ENCODE measurements at places on chromosomes 13 and 19.

DNA sequence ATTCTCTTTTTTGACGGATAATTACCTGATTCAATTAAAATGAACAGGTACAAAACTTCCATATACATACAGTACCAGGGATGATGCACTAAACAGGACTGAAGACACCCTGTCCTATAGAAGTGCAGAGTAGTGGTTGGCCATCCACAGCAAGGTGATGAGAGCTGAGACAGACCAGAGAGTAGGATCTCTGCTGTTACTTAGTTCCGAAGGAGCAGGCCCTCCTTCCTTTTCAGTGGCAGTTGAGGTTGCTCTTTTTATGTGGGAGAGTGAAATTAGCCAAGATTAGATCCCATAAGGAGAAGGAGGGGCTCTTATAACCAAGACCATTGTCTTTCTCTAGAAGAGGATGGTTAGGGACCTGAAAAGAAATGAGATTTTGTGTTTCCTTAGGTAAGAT, 4.0 kb downstream of the PDS5B start:
- no peak for DNase-seq

DNA sequence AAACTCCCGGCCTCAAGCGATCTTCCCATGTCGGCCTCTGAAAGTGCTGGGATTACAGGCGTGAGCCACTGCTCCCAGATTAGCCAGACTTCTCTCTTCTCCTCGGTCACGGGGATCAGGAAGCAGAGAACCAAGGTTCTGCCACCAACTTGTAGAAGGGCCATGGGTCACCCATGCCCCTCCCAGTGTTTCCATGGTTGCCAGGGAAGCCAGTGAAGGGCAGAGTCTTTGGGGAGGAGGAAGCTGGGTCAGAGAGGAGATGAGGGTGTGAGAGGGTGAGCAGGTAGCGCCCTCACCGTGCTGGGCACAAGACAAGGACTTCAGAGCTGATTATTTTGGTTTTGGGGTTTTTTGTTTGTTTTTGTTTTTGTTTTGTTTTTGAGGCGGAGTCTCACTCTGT, 77.1 kb downstream of the GNG7 start:
- no peak for DNase-seq

GRCh38 chr13:101795025-101795424, 342.6 kb downstream of the ITGBL1 start:
- no peak for DNase-seq

DNA sequence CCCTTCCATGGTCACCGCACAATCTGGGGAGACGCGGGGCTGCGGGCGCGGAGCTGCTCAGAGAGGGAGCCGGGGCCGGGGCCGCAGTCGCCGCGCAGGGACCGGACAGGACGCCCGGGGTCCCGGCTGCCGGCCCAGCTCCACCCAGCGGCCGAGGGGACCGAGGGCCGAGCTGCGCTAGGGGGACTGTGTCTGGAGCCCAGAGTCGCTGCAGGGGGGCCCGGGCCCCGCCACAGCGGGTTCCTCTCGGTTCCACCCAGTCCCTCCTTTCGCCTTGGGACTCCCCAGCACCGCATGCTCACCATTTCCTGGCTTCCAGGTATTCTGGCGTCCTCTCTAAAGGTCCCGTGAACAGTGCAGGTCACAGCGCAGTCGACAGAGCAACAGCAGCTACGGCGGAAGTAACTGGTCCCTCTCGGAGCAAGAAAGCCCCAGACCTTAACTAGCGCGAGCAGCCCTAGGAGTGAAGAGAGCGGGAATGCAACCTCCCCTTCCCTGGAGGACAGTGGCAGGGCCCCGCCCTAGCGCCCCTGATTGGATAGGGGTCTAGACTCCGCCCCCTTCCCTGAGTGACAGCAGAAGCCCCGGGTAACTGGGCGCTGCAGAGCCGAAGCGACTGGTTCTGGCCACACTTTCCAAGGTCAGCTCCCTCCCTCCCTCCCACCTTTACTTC, at the start of gene ZNF878:
Gene ZNF878 (minus strand): TSS at position 465 of the 673 bp plus-strand sequence. CDS start 160 bp downstream, at position 305.
- no peak for DNase-seq

DNA sequence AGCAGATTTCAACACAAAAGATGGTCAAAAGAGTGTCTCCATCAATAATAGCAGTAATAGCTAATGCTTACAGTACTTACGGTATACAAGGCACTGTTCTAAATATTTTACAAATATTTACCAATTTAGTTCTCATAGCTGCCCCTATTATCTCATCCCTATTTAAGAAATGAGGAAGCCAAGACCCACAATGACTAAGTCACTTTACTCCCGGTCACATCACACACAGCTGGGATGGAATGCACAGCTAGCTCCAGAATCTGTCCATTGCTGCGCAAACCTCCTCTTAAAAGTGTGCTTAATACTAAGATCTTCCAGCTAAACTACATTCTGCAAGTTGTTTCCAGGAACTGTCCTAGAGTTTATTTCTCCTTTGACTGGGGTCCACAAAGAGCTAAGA, 63.4 kb downstream of the RAP2A start:
- no peak for DNase-seq

GRCh38 chr19:1935484-1936208, 5.3 kb upstream of the CSNK1G2 start:
- DNase-seq, result no peak

DNA sequence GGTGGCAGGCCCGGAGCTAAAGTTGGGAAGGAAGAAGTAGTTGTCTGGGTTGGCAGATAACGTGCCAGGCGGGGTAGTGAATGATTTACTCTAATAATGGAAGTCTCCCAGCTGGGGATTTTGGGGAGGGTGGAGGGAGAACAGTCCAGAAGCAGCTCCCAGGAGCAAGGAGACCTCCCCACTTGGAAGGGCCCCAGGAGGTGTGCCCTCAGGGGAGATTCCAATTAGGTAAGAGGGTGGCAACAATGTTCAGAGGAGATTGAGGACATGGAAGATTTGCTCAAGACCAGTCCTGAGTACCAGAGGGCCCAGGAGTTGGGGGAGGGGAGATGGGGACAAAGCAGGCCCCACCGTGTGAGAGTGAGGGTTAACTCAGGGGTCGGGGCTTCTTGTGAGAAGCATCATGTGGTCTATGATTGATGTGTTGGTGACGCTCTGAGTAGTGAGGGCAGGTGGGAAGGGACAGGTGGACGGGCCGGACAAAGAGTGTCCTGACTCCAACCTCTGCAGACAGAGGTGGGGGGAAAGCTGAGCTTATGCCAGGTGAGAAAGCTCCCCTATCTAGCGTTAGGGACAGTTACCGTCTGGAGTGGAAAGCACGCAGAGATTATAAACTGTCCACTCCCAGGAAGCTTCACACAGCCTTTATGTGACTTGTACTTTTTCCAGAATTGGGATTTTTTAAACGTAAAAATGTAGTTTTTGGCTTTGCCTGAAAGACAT, 3.5 kb downstream of the SPINT2 start:
- DNase-seq, result no peak

DNA sequence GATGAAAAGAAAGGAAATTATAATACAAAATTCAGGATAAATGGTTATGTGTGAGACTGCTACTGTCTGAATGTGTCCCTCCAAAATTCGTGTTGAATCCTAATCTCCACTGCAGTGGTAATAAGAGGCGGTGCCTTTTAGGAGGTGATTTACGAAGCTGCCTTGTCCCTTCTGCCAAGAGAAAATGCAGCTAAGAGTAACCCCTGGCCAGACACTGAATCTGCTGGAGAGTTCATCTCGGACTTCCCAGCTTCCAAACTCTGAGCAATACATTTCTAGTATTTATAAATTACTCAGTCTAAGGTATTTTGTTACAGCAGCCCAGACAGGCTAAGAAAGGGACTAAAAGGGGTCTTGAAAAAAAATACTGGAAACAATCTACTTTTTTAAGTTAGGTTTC, 152.6 kb downstream of the KLF12 start:
- DNase-seq, result no peak

DNA sequence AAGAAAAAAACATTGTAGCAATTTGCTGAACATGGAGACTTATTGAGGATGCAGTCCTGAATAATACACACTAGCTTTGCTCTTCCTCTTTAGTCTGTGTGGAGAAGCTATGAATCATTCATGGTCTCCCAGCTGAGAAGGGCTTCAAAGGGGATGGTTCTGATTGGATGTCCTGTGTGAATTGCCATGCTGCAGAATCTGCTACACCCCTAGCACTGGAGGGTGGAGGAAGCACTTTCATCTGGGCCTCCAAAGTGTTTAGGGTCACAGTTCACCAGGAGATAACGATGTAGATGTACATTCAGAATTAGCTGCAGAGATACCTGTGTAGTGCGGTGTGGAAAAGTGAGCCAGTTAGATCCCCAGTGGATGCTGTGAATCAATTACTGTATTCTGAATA, 321.1 kb upstream of the EDNRB start:
- DNase-seq, result no peak

GRCh38 chr19:13053238-13053637, 49.4 kb downstream of the LYL1 start:
- DNase-seq, result no peak

GRCh38 chr13:22652796-22653195, 528.0 kb upstream of the SGCG start:
- DNase-seq, result no peak

GRCh38 chr13:75368167-75368566, 113.8 kb downstream of the TBC1D4 start:
- no peak for DNase-seq

GRCh38 chr13:67123165-67123564, 107.0 kb downstream of the PCDH9 start:
- no peak for DNase-seq

- DNase-seq, result no peak
Measured at GRCh38 chr13:104357174-104357573, 1291.0 kb upstream of the SLC10A2 start.

GRCh38 chr19:38288123-38288855, 15.8 kb upstream of the C19orf33 start:
- DNase-seq, result no peak

DNA sequence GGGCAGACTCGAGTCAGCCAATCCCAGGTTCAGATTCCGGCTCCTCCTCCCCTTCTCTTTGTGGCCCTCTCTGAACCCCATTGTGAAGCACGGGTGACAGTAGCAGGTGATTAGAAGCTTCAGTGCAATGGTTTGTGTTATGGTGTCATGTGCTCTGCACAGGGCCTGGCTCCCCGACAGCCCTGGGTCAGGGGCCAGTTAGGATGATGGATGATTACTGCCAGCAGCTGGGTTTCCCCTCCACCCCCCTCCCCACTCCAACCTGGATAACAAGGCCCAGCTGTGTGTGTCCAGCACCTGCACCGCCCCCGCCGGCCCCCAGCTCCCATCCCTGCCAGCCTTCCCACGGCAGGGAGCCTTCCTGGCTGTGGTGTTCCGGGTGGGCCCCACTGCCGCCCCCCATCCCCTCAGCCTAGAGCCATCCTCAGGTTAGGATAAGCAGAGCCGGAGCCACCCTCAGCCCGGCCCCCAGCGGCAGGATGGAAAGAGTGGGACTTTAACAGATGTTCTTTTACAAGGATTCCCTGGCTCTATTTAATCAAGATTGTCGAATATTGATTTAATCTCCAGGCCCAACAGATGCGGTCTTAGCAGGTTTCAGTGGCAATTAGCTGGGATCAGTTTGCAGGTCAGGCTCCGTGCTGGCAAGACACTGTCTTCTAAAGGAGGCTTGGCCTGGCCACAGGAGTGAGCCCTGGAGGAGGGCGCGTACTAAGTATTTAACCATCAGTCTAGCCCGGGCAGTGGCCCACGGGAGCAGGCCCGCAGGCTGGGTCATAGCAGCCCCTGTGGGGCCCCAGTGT, 156.2 kb downstream of the SIPA1L3 start:
- no peak for DNase-seq

GRCh38 chr13:76570510-76570971, 315.7 kb downstream of the KCTD12 start:
- DNase-seq, result no peak

DNA sequence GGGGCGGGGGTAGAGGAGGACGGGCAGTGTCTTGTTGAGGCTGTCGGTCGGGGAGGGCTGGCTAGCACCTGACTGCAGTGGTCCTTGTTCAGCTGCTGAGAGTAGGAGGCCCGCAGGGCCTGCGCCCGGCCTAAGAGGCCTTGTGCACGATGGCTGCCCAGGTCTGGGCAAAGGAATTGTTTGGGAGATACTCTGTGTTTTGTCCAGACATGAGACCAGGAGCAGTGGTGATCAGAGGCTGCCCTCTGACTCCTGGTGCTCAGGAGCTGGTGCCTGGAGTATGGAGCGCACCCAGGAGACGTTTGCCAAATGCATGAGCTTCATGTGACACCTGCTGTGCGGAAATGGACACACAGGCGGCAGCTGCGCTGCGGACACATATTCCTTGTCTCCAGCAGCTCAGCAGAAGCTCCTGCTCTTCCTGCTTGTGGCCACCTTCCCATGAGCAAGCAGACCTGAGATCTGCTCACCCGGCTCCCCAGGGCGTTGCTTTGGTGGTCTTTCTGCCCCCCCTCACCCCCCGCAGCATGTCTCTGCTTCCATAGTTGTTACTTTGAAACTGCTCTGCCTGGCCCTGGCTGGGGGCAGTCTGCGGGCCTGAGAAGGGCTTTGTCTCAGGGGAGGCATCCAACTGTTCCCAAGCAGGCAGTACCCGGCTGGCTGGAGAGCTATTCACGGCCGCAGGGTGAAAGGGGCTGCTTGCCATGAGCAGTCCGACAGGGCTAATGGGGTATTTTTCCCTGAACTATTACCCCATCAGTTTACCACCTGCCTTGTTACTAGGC, 163.9 kb downstream of the TEX29 start:
- DNase-seq, result no peak

DNA sequence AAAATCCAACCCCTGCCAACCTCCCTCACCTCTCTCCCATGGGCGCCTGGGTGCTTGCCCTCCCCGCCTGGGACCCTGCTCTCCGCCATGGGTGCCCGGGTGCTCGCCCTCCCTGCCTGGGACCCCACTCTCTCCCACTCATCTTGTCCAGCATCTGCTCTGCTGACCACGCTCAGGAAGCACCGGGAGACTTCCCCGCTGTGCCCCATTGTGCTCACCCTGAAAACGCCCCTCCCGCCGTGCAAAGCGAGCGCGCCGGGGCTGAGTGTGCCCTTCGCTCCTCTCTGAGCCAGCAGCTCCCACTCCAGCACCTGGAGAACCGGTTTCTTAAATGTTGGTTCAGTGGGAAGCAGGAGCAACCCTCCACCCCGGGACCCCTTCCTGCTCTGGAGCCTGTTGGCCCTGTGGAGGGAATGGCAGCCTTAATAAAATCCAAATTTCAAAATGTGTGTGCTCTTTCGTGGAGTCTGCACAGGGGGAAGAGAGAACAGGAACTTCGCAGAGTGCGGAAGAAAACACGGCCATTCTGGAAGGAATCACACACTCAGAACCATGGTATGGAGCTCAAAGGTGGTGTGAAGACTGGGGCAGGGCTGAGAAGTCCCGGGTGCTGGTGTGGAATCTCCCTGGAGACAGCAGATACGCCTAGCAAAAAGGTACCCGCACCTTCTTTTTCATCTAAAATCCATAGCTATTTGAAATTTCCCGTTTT, 23.1 kb upstream of the CDC16 start:
- DNase-seq, result no peak

GRCh38 chr19:18310966-18311365, 11.9 kb downstream of the LSM4 start:
- DNase-seq, result no peak

GRCh38 chr13:65063753-65064152, 2166.4 kb downstream of the PCDH9 start:
- no peak for DNase-seq

- DNase-seq, result no peak
Measured at GRCh38 chr19:39032063-39032918, at the start of gene FBXO27. TSS of gene FBXO27 (minus strand) at chr19:39032549. CDS start at chr19:39032227, 322 bp downstream.
